ENCODE measurements at places on chromosomes 2 and 18.

GRCh38 chr2:68970566-68971265 lies 3.7 kb upstream of the GKN1 start:
- DNase-seq: no peak

DNA sequence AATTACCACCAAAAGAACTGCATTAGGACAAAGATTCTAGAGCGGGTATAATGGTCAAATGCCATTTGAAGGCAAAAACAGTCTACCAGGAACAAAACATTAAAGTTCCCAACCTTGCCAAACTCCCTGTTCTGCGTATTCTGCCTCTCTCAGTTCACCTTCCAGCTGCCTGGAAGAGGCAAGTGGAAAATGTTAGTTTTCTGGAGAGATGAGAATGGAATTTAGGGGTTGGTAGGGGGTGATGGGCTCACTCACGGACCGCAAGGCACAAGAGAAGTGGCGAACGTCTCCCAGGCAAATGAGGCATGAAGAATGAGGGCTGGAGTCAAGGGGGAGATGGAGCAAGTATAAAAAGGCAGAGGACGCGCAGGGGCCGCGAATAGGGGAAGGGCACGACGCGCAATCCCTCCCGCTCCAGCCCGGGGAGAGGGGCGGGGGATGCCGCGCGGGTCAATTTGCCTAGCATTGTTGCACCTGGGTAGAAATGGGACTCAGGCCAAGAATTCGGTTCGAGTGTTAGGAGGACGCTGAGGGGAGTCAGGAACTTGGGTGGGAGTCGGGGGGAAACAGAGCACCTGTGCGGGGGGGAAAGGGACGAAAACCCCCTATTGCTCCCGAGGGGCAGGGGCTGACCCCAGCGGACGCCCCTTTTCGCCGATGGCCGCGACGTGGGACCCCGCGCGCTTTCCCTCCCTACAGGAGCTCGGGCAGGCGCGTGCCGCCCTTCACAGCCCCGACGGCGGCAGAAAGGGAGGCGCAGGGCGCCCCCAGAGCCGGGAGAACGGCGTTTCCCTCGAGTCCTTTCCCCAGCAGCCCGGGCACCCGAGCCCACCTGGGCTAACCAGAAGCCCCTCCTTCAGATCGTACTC lies 573 bp downstream of the PAIP2B start:
- peak; percentile 37 for DNase-seq

DNA sequence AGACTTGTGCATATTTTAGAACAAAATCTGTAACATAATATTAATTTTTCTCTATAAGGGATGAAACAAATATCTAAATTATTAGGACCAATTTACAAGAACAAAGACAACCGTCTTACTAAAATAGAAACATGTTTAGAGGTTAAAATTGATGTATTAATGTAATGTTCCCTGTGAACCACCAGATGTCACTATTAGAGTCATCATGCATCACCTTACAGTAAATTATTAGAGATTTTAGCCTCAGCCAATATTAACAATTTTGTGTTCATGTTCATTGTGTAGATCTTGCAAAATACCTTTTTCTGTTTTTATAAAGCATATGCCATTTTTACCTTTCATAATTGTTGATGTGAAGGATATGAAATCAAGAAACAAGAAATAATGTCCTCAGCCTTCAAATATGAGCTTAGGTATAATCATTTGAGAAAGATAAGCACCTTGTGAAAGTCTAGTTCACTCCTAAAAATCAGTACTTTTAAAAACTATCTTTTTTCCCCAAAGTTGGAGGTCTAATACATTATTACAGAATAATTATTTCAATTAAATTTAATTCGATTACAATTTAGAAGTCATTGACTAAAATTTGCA lies 344.3 kb upstream of the KCNH7 start:
- no peak for DNase-seq

GRCh38 chr2:203580844-203581243 lies 45.7 kb upstream of the RAPH1 start:
- DNase-seq: no peak

GRCh38 chr2:129165006-129165405 lies 814.5 kb upstream of the RAB6C start:
- DNase-seq: no peak

DNA sequence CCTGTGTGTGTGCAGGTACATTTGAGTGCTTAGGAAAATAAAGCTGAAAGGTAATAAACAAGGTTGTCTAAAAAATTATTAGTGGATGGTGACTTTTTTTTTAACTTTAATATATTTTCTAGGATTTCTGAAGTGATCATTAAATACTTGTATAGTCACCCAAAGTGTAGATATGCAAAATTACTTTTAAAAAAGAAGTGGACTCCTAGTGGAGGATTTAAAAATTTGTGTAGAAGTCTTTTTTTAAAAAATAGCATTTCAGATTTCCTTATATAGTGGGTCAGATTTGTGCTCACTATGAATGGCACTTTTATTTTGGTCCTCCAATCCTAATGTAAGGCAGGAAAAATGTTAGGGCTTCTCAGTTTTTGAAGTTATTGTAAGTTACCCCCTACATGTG lies 3.9 kb downstream of the GORASP2 start:
- no peak for DNase-seq

Data from testis (tissue), 5 donors.